ENCODE measurements at places on chromosomes 7 and 10. TPM values are rescaled to one million over a fixed set of nuclear protein-coding genes. Genes with fewer than 3 reads are reported as not detected.

Gene STAG3
- 0.27 TPM for polyA plus RNA-seq

Gene GRM3
- not detected for polyA plus RNA-seq

DNA sequence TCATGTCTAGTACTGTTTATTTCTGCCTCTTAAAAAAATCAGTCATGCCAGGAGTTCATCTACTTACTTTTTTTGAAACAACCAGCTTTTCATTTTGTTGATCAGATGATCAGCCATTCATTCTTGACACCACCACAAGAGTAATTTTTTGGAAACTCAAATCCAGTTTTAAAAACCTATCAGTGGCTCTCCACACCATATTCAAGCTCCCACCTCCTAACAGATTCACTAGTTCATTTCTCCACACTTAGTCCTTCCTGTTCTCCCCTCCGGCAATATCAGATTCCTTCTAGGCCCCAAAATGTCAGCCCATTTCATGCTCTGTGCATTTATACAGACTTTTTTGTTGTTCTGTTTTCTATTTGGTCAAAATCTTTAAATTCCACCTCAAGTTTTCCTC lies 341.6 kb downstream of the RNLS start:
- no peak overlapping the region for H3K27ac ChIP-seq
- H3K4me1 ChIP-seq: peaks cover 20% of the 10 kb centered on the region
- no peaks in the 10 kb centered on the region for H3K36me3 ChIP-seq
- DNase-seq: no peak

- H3K4me3 ChIP-seq: no peak overlapping the region
- no peak for DNase-seq
- H3K27ac ChIP-seq: no peak overlapping the region
- H3K4me1 ChIP-seq: no peaks in the 10 kb centered on the region
- H3K27me3 ChIP-seq: no peaks in the 10 kb centered on the region
Measured at GRCh38 chr10:11105676-11106004, 88.0 kb downstream of the CELF2 start.

DNA sequence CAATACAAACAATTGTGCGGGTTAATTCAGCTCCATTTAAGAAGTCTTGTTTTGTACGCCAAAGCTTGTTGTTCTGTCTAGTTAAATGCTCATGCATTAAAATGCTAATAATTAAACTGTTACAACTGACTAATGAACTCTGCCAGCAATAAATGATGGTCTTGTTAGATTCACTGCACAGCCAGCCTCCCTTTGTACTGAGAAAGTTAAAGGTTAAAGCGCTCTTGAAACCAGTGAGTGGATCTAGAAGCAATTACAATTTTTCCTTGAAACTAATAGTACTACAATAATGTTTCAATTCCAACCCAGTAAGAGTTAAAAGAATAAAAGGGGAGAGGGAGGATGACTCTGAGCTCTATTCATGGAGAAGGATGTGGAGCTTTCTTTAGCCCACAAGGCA lies 233.0 kb downstream of the EMX2 start:
- no peaks in the 10 kb centered on the region for H3K36me3 ChIP-seq
- no peak for DNase-seq
- H3K27ac ChIP-seq: no peak overlapping the region

GRCh38 chr10:122087436-122087835 lies 98.5 kb downstream of the TACC2 start:
- no peak overlapping the region for H3K27ac ChIP-seq
- peaks cover 23% of the 10 kb centered on the region for H3K27me3 ChIP-seq
- no peaks in the 10 kb centered on the region for H3K4me1 ChIP-seq

All from fibroblast of lung (primary cell).